ENCODE measurements at places on chromosomes 3 and 15.
A peak's percentile ranks its signal among the peaks of the same experiment; 100 is the strongest.

DNA sequence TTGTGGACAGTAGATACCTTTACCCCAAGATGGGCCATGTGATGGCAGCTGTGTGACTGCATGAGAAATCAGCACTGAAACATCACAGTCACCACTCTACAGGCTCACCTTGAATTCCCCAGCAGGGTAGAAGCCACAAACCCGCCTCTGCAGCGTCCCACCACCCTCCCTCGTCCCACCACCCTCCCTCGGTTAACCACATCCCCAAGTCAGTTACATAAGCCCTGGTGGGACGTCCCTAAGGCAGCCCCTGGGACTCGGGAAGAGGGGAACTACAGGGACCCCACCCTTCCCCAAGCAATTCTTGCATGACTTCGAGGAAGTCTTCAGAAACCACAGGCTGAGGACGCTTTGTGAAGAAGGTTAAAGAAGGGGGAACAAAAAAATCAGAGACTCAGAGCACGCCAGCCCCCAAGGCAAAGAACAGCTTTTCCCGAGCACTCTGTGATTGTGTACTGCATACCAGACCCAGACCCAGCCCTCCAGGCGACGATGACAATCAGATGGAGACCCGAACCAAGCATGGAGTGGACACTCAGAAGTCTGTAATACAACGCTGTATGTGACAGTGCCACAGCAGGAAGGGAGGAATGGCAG lies 60.5 kb downstream of the SH3BP5 start:
- peak; percentile 75 for DNase-seq

DNA sequence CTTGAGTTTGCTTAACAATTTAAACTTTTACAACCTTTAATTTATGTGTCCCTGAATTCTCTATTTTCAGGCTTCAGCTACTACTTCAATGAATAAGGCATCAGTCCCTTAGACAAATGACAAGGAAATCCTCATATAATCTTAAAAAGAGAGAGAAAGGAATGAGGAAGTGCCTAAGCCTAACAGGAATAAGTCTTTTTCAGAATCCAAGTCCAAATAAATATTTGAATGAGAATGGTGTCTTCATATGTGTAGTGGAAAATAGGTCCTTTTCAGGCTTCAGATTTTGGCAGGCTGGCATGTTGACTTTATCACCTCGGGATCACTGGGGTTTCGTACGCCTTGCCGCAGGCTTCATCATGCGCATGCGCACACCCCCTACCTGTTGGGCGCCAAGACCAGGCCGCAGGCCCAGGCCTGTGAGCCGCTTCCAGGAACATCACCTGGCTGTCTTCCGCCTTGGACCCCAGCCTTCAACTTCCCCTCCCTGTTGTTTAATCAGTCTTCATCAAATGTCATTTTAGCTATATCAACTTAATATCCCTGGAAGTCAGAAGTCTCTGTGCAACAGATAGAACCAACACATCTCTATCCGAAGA lies 334.5 kb downstream of the SOX2 start:
- no peak for DNase-seq

DNA sequence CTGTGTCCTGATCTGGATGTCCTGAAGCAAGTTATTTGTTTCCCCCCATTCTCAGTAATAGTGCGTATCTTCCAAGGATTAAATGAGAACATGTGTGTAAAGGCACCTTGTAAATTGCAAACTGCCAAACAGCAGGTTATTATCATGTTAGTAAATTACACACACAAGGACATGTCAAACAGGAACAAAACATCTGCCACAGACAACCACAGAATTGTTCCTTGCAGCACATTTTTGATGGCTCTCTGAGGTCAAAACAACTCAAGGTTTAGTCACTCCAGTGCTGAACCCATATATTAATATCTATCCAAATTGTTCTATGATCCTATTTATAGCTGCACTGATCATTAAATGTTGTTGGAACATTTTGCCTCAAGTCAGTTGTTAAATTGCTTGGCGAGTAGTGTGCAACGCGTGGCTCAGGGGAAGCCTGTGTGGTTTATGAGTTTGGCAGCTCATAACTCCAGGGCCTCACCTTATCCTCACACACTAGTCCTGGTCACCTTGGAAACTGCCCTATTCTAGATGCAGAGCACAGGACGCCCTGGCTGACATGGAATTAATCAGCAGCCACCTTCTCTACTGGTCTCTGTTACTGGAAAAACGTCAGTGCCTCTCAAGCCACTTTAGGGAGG lies 46.3 kb upstream of the CDV3 start:
- DNase-seq, result no peak

DNA sequence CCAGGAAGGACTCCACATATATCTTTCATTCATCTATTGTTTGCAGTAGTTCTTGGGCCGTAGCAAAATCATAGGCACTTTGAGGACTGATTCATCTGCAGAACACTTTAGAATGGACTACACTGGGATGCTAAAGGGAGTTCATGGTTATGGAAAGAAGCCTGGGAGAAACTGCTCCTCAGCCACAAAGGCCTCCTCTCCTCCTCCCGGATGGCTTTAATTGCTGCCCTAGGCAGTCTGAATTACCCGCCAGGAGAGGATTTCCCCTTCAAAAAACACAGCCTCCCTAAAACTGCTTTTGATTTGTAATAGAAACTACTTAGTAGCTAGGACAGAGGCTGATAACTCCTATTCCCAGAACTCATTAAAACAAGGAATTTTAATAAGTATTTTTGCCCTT lies 4.6 kb downstream of the TMEM266 start:
- DNase-seq, result no peak

- DNase-seq, result no peak
Observed at GRCh38 chr3:16412192-16412800, 101.2 kb downstream of the RFTN1 start.

- no peak for DNase-seq
Observed at GRCh38 chr3:126758026-126758425, 54.0 kb downstream of the CHCHD6 start.

All from GF-D8 (cell line).